ENCODE measurements at places on chromosomes 2 and 18.

- no peak for DNase-seq
Measured at GRCh38 chr2:29841386-29842004, 79.9 kb downstream of the ALK start.

DNA sequence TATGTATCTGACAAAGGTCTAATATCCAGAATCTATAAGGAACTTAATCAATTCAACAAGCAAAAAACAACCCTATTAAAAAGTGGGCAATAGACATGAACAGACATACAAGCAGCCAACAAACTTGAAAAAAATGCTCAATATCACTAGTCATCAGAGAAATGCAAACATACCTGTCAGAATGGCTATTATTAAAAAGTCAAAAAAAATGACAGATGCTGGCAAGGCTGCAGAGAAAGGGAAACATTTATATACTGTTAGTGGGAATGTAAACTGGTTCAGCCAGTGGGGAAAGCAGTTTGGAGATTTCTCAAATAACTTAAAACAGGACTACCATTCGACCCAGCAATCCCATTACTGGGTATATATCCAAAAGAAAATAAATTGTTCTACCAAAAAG is 21.6 kb downstream of the SESTD1 start:
- DNase-seq: no peak

DNA sequence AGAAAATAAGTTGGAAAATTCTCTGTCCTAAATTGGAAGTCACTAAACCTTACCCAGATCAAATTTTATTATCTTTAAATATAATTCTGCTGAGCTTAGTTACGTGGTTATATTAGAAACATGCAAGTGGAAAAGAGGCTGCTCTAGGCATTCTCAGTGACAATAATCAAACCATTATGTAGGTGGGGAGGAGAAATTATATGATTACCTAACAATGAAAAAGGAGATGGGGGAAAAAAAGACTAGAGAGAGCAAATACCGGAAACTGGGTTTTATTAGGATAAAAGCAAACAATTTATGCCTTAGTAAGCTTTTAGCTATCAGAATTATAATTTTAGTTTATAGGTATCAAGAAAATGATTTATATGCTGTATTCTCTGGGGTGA is 53.2 kb downstream of the PHLPP1 start:
- no peak for DNase-seq

DNA sequence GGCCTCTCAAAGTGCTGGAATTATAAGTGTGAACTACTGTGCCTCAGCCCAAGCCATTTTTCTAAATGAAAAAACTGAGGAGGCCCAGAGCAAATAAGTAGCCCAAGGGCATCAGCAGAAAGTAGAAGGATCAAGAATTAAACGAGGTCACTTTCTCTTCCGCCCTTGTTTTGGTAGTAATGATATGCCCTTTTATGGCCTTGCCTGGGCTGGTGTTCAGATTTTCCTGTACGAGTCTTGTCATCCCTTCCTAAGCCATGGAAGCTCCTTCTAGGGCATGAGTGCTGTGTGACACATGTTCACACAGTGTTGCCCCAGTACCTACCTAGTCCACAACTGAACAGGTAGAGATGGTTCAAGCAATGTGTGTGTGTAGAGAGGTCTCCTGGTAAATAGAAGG is 6.6 kb downstream of the HPCAL1 start:
- DNase-seq: no peak
